ENCODE measurements at places on chromosomes 2 and 18. TPM values are rescaled to one million over a fixed set of nuclear protein-coding genes. Genes with fewer than 3 reads are reported as not detected.

DNA sequence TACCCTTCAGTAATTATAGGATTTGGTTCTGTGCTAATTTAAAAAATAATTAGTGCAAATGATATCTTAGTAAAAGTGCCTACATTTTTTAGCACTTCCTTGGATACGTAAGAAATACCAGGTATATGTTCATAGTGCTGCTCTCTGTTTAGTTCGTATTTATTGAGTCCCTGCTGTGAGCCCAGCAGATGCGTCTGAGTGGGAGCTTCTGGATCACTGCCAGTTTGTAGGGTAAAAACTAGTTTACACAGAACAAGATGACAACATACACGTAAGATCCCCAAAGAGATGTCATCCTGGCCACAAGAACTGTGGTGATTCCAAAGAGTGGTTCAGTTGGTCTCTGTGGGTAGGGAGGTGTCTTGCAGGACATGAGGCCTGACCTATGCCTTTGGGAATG, 103.2 kb downstream of the CTIF start:
- no peak for DNase-seq
- no peak overlapping the region for H3K27ac ChIP-seq
- no peaks in the 10 kb centered on the region for H3K27me3 ChIP-seq
- no peaks in the 10 kb centered on the region for H3K4me1 ChIP-seq

- H3K27me3 ChIP-seq = no peaks in the 10 kb centered on the region
- no peaks in the 10 kb centered on the region for H3K36me3 ChIP-seq
- H3K4me3 ChIP-seq = no peak overlapping the region
- peaks cover 2% of the 10 kb centered on the region for H3K4me1 ChIP-seq
- no peak overlapping the region for H3K27ac ChIP-seq
These were observed 184.2 kb downstream of the ZNF521 start for GRCh38 chr18:25167612-25168410.

GRCh38 chr2:54815148-54815539, 91.7 kb downstream of the EML6 start:
- no peaks in the 10 kb centered on the region for H3K36me3 ChIP-seq
- no peak for DNase-seq
- H3K4me1 ChIP-seq = no peaks in the 10 kb centered on the region

IL36G gene
- not detected for total RNA-seq

C2orf78 gene
- not detected for total RNA-seq
